Parietal lobe (tissue), 2 donors: ENCODE measurements at places on chromosomes 4 and X. TPM values are rescaled to one million over a fixed set of nuclear protein-coding genes. Genes with fewer than 3 reads are reported as not detected.

TXK gene
- 2.8 TPM for total RNA-seq

XAGE3 gene
- not detected for total RNA-seq

ZNF827 gene
- total RNA-seq, result 32.6 TPM

VCX gene
- total RNA-seq, result not detected

GPC4 gene
- total RNA-seq, result 4.4 TPM

PRKG2 gene
- 15.3 TPM for total RNA-seq

HAND2 gene
- not detected for total RNA-seq

CABS1 gene
- not detected for total RNA-seq

CA5B gene
- total RNA-seq, result 14.7 TPM

AVPR2 gene
- total RNA-seq, result not detected
